Stimulated activated CD8-positive, alpha-beta memory T cell treated with anti-CD3 and anti-CD28 coated beads, Interleukin-7, amount 100 ng/mL, for 24 hours (primary cell): ENCODE measurements at places on chromosomes 12 and 14.
A peak's percentile ranks its signal among the peaks of the same experiment; 100 is the strongest.

- no peak for DNase-seq
Measured at GRCh38 chr14:93960108-93960475, 16.3 kb downstream of the ASB2 start.

GRCh38 chr12:51531978-51532497, 59.0 kb upstream of the SCN8A start:
- DNase-seq = peak; percentile 58

DNA sequence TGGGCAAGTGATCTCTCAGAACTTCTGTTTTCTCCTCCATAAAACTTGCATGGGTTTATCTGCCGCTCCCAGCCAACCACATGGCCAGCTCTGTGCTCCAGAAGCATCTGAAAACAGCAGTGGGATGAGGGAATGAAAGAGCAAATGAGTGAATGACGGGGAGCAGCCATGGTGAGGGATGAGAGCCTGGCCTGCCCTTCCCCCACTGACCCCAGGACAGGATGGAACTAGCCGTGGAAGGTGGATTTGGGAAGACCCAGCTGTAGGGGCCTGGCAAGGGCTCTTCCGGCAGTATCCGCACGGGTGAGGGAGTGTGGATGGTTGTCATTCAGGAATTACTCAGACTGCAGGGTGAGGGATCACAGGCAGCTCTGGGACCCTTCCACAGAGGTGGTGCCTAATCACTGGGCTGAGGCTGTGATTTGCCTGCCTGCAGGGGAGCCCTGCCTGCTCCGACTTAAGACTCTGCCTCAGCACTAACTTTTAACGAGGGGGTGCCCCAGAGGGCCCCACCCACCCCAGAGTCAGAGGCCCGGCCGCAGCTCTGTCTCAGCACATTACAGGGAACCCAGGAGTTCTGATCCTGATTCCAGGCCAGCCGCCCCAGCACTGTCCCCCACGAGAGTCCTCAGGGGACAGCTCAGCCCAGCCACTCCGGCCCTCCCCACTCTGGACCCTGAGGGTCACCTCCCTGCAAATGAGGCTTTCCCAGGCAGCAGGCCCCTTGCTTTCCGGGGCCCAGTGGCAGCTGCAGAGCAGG, 136.8 kb upstream of the C14orf180 start:
- no peak for DNase-seq

DNA sequence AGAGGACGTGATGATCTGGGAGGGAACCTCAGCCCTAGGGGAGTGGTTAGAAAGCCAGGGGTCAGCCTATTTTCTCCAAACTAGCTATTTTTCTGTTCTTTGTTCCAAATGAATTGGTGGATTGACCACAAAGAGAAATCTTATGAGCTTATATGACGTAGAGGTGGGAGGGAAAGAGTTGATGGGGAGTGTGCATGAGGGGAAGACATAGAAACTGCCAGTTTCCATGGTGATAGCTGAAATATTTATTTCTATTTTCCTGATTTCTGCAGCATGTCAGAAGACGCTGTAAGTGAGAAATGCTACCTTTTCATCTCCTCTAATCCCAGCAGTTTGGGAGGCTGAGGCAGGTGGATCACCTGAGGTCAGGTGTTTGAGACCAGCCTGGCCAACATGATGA, 51.4 kb upstream of the CISTR start:
- DNase-seq = no peak

DNA sequence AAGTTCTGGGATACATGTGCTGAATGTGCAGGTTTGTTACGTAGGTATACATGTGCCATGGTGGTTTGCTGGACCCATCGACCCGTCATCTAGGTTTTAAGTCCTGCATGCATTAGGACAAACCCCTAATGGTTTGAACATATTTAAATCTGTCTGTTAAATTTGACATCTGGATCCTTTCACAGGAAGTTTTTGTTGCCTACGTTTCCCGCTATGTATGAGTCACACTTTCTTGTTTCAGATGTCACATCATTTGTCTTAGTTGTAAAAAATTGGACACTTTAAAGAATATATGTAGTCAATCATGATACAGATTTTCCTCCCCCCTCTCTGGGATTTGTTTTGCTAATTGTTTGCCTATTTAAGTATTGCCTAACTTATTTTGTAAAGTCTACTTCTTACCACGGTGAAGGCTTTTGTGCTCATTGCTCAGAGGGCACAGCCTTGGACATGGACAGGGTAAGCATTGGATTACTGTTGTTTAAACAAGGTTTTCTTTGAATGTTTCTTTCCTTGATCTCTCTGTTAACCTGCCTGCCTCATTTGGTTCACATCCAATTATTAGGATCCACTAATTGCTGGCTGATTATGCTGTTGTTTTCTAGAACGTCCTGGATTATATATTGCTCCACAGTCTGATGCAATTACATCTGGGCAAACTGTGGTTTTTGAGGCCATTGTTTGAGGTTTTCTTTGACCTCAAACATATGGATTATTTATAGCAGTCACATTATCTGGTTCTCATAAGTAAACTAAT, 1441.4 kb downstream of the AACS start:
- no peak for DNase-seq

DNA sequence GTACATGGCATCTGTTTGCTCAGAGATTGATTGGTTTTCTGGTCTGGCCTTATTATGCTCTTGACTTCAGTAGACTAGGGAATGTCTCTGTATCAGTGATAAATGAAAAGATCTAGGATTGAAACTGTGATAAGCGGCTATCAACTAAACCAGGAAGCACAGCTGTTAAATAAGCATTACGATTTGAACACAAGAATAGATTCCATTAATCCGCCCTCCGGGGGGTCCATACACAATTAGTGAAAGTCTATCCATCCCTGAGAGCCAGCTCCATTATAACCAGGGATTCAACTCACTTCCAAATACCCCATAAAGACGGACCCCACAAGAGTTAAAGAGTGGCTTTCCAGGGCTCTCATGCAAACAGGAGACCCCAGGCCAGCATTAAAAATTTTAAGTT, 279.0 kb downstream of the GRIN2B start:
- no peak for DNase-seq

DNA sequence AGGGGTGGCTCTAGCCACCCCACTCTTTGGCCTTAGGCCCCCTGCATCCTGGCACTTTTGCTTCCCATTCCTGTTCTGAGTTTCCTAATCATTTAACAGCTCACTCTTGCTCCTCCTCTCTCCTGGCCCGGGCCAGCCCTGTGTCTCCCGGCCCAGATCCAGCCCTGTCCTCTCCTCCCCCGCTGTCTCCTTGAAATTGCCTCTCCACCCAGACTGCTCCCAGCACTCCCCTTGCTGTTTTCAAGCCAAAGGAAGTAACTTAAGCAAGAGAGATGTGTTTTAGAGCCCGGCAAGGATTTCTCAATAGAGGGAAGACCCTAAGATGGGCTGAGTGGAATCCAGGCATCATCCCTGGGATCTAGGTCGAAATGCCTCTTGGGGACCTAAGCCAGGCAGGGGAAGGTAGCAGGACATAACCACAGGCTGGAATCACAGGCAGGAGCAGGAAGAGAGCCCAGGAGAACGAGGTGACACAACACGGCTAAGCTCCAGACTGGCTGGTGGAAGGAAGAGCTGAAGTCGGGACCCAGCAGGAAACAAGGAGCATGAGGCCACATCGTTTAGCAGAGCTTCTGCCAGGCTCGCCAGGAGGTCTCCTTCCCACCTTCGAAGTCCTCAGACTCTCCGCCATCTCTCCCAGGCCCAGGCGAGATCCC, 2.0 kb upstream of the LRP1-AS start:
- DNase-seq = no peak

DNA sequence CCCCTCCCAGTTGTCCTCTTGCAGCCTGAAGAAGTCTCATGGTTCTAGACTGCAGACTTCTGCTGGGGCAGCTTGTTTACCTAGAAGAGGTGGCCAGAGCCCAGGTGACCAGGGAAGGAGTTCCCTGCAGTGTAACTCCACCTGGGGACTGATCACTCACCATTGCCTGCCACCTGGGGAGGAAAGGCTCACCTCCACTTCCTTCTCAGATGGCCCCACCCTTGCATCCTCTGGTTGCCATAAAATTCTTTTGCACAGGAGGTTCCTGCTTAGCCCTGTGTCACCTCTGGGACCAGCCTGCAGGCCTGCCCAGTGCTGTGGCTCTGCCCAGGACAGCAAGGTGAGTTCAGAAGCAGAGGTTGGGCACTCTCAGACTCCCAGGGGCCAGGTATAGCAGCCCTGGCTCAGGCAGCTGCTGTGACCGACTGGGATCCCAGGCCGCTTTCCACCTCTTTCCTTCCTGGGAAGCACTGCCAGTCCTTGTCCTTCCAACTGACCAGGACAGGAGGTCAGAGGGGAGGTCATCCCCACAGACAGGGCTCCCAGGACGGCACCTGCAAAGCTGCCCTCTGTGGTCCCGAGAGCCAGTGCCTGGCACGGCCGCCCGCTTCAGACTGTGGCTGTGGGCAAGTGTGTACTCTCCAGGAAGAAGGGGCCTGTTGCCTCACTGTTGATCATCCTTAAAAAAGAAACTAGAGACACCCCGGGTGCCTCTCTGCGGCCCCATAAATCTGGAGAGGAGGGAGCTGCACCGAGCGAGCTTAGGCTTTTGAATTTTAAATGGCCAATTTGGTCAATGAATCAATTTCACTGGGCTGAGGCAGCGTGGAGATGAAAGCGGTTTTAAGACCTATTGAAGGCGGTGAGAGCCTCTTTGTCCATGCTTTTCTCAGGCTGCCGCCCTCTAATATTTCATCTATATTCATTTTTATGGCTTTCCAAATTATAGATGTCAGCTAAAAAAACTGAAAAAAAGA, 79.5 kb upstream of the C14orf180 start:
- DNase-seq = no peak

DNA sequence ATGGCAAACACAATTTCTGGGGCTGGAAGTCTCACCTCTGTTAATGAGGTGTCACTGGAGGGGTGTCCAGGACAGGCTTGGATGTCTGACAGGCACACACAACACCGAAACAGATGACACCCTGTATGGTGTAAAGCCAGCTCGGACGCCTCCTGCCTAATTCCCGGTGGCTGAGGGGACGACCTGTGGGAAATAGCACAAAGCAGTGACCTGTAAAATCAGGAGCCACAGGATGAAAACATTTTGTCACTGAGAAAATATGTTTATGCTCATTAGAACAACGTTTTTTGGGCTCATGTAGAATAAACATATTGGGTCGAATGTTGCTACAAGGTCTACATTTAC, 285.0 kb upstream of the RTL1 start:
- no peak for DNase-seq

GRCh38 chr14:69005432-69006148, 26.5 kb upstream of the ACTN1 start:
- no peak for DNase-seq

DNA sequence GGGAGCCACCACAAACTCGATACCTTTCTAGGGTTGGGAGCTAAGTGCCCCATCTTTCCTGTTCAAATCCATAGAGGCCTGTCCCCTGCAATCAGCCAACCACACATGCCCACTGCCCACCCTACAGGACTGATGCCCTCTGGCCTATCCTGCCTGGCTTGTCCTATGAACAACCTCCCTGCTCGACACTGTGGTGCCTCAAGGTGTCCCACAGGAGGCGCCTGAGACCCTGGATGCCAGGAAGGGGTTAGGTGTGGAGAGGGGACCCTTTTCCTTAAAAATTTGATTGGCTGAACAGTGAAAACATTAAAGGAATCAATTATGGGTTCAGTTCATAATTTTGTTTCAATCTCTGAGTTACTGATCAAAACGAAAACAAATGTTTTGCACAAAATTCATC, 97.3 kb upstream of the FZD10 start:
- DNase-seq = no peak

DNA sequence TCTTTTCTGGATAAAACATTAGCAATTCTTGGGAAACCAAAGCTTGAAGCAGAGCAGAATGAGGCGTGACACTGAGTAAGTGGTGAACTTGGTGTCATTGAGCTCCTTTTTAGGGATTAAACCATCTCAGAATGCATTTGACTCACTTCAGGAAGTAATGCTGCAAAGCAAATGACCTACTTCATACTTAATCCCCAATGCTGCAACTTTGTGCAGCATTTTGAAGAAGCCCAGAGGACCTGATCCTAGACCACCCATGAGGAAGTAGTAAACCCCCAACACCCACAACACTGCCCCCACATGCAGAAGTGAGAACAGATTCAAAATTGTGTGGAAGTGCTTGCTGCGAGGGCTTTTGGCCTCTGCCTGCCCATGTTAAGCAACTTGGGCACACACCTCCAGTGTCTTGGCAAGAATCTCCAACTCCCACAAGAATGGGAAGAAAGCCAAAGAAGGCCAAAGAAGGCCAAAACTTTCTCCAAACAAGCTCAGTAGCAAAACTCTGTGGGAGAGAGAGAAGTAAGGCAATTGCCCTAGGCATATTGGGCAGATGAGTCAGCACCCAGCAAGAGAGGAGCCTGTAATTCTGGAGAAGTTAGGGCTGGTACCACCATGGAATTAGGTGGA, 69.2 kb upstream of the ETV6 start:
- DNase-seq = no peak
